ENCODE measurements at places on chromosomes 16 and 17. TPM values are rescaled to one million over a fixed set of nuclear protein-coding genes. Genes with fewer than 3 reads are reported as not detected.

Gene KRTAP4-5
- total RNA-seq: not detected

Gene CCR7
- 0.69 TPM for total RNA-seq

- DNase-seq: no peak
Measured at GRCh38 chr16:47475786-47476185, 14.7 kb downstream of the PHKB start.

DNA sequence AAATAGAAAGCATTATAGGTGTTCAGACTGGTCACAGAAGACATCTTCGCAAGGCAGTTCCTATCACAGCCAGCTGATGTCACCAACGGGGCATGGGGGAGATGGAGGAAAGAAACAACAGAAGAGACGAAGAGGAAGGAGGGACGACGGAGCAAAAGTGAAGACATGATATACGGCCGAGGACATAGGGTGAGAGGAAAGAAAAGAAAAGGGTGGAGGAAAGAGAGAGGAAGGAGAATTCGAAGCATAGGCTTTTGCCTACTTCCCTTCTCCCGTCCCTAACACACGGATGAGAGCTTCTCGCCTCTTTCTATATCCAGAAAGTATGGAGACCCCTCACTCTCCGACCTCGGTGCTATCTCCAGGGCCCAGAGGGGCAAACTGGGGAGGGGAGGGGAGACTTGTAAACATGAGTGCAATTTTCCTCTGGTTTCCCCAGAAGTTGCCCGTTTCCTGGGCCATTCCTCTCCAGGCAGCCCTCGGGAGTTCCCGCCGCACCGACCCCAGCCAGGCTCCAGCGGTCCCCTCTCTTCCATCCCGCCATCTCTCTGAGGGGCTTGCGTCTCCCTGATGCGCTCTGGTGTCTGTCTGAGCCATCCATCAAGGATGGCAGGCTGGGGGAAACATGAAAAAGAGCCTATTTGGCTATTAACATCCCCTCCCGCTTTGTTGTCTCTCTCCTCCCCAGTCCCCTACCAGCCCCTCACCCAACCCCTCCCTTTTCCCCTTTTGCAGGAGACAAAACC, 26.0 kb downstream of the COPZ2 start:
- peak; percentile 35 for DNase-seq

DNA sequence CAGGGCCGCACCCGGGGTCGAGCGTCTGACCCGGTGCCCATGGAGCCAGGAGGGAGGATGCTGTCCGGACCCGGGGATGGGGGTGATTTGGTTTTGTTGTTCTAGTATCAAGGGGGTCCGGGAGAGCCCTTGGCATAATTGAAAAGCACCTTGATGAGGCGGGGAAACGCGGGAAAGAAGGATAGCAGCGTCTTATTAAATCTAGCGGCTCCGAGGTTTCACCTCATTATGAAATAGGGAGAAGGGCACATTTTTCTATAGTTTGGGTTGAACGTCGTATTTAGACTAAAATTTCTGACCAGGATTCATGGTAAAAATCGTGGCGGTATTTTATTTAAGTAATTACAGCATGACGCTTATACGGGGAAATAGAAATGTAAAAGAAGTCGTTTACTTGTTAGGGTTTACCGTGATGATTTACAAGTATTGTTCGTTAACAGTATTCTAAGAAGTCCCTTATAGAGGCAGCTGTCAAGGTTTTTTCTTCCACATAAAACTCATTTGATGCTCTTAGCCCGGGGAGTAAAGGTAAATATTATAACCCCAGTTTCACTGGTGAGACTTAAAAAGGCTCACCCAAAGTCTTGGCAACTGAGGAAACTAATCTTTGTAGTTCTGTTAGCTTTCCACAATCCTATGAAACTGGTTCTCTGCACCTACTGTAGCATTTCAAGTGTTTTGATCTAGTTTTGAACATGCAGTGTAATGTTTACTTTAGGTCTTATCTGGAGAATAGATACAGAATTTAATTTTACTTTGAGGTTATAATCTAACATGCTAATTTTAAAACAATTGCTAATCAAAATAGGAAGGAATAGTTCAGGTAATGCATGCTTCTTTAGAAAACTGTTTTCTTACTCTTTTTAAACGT, 756 bp downstream of the LUC7L3 start:
- DNase-seq: no peak

DNA sequence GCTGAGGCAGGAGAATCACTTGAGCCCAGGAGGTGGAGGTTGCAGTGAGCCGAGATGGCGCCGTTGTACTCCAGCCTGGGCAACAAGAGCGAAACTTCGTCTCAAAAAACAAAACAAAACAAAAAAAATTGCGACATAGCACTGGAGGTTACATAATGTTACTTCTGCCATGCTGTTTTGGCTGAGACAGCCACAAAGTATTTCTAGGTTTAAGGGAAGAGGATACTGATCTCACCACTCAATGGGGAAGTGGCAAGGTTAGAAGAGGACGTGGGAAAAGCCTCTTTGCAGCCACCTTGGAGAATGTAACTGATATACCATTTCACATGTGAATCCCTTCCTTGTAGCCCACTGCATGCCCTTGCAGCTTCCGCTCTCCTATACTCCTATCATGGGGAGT, 131.2 kb upstream of the NLRP1 start:
- no peak for DNase-seq

GRCh38 chr17:21573961-21574610, 118.2 kb upstream of the KCNJ18 start:
- DNase-seq: no peak

GRCh38 chr16:27778926-27779570, 229.1 kb downstream of the KATNIP start:
- DNase-seq: no peak

All from HCT116 (cell line).